ENCODE measurements at places on chromosomes 2 and 18.

GRCh38 chr2:180061546-180061945 lies 54.4 kb upstream of the CWC22 start:
- DNase-seq: no peak

- DNase-seq: peak; percentile 53
Observed at GRCh38 chr2:233867993-233868532, at the start of gene MSL3B. TSS of gene MSL3B (minus strand) at chr2:233868386.

DNA sequence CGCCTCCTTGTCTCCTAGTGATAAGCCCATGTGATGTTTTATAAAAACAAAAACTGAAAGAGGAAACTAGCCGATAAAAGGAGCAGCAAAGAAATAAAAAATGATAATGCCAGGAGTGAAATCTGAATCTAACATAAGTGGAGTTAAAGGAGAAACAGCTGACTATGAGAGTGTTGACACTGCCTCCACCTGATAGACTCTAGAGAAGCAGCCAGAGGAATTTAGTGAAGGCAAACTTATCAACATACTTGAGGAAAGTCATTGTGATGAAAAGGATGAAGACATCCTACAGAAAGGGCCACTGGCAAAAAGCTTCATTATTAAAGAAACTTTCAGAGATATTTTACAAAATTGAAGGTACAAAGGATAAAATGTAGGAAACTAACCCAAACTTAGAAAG lies 1.9 kb downstream of the M1AP start:
- no peak for DNase-seq

GRCh38 chr2:134778372-134778771 lies 59.6 kb upstream of the TMEM163 start:
- no peak for DNase-seq

- DNase-seq: no peak
Observed at GRCh38 chr2:29066997-29067605, 7.2 kb downstream of the PCARE start.

DNA sequence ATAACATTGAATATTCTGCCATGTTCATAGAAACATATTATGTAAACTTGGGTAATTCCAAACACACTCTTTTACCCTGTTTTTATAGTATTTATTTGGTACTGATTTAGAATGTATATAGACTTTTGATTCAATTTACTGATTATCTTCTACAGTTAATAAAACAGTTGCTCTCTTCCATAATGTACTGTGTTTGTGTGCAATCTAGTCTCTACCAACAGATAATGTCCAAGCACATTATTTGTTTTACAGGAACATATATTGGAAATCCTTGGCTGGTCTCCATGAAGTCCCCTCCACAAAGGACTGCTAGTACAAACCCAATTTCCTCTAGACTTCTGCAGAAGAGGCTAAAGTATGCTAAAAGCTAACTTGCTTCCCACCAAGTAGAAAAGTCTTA lies 386.6 kb downstream of the RND3 start:
- DNase-seq: no peak

GRCh38 chr18:61541673-61542072 lies 208.4 kb downstream of the CDH20 start:
- no peak for DNase-seq

GRCh38 chr2:17981936-17982335 lies 103.5 kb downstream of the KCNS3 start:
- no peak for DNase-seq

DNA sequence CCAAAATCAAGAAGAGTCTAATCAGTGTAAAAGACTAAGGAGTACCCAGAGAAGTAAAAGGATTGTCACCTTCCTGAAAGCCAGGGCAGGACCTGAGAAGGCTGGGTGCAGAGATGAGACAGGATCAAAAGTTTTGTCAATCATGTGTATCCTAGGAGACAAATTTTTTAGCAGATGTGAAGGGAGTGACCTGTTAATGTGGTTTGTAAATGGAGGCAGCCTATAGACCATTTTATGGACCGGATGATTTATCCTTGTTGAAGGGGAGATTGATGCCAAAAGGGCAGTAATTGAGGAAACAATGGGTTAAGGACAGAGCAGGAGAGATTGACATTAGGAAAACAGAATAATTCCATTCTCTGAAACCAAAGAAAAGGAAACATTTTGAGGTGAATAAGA lies 813 bp downstream of the NDC80 start:
- DNase-seq: no peak

- no peak for DNase-seq
Observed at GRCh38 chr18:23897733-23898132, 116.8 kb upstream of the TTC39C start.

GRCh38 chr2:237961637-237962036 lies 5.2 kb upstream of the UBE2F start:
- DNase-seq: no peak

- DNase-seq: no peak
Observed at GRCh38 chr2:195410074-195410671, 246.9 kb upstream of the SLC39A10 start.

DNA sequence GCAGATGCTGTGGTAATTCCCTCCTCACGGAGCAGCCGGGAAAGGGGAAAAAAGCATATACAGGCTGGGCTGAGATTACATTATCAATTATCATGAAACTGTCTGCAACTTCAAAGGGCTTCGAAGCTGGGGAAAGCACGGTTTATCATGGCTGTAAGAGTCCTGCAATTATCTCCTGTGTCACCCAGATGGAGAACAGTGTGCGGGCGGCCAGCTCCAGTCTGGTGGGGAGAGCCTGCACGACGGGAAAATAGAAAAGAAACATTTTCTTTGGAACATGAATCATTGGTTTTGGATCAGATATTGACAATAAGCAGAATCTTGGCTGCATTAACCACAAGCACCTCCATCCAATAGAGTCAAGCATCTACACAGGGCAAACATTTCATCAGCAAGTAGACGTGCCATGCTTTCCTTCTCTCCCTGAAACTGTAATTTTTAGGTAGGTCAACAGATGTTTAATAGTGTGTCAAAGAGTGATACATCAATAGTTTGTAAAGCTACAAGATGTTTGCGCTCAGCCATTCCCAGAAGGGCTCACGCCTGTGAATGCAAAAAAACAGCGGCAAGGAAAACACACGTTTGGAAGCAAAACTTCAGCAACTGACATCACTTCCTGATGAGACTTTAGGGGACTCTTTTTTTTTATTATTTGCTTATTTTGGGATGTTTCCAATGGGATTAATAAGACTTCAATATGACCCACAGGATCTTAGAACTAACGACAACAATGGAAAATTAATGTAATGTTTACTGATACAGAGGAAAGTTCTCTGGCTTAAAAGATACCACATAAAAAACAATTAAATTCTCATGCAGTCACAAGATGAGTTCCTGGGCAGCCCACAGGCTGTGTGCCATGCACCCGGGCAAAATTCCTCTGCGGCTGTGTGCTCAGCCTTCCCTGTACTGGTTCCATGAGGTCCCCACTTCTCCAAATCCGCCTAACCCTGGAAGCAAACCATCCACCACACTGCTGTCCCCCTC lies 111.0 kb upstream of the SALL3 start:
- no peak for DNase-seq

- no peak for DNase-seq
Observed at GRCh38 chr18:32287873-32288272, 98.0 kb downstream of the MEP1B start.

- DNase-seq: no peak
Observed at GRCh38 chr18:4405965-4406364, 49.1 kb downstream of the DLGAP1 start.

GRCh38 chr2:162607915-162608314 lies 230.7 kb downstream of the KCNH7 start:
- DNase-seq: no peak

- DNase-seq: no peak
Observed at GRCh38 chr2:99085421-99085820, 56.1 kb upstream of the C2orf15 start.

DNA sequence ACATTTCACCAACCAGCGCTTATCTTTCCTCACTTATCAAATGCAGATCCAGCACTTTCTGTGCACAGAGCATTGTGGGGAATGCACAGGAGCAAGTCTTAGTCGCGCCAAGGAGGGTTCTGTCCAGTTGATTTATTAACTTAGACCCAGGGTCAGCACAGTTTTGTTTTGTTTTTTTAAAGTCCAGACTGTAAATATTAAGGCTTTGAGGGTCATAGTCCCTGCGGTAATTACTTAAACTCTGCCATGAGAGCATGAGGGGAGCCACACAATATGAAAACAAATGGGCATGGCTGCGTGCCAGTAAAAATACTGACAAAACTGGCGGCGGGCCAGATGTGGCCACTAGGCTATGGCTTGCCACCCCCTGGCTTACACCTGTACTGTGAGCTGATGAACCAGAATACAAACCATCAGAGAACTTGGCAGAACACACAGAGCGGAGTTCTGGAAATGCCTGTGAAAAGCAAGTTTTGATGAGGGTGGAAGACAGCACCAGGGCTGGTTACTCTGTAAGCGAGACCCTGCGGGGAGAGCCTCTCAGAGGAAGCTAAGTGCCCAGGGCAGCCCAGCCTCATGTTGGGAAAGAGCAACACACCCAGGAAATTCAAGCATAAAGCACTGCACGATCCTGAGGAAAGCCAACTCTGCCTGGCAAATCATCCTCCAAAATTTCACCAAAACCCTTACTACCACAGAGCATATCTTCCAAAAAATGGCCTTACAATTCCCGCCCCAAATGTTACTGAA lies 43.6 kb downstream of the L3MBTL4 start:
- no peak for DNase-seq

DNA sequence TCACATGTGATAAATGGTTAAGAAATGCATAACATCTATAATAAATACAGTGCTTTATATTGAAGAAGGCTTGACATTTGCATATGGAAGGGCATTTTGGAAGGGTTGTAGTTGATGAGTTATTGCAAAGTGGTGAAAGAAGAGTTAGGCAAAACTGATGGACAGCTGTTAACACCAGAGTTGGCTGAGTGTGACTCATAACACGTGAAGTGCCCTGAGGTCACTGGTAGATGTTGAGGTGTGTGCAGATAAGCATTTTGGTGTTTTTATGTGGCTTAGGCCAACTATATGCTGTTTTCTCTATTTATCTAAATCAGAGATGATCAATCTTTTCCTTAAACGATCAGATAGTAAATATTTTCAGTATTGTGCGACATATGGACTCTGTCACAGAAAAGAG lies 154.3 kb upstream of the KCNH7 start:
- DNase-seq: no peak

DNA sequence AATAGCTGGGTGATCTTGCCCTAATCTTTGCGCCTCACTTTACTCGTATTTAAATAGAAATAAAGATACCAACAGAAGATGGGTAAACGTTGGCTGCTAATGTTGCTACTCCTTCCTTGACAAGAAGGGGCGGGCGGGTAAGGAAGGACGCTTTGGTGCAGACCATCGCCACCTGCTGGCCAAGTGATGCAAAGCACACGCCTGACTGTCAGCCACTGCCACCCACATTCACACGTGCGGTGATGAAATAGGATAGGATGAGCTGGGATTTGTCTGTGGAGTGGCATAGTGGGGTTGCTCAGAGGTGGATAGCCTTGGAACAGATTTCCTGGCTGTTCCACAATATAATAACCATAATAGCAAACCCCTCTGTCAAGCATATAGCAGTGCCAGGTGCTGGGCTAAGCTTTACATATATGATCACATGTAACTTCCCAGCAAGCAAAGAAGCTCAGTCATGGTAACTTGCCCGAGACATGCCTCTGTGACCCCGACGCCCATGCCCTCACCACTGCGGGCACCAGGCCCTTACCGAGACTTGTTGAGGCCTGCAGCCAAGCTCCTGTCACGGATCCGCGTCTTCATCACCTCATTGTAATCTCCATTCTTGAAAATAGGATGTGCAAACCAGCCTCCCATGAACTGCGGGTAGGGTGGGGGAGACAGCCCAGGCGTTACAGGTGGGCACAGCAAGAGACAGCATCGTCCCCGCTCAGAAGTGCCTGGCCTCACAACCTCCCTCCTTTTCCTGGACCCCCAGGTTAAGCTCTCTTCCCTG lies 39.3 kb downstream of the LCT start:
- DNase-seq: peak; percentile 68

DNA sequence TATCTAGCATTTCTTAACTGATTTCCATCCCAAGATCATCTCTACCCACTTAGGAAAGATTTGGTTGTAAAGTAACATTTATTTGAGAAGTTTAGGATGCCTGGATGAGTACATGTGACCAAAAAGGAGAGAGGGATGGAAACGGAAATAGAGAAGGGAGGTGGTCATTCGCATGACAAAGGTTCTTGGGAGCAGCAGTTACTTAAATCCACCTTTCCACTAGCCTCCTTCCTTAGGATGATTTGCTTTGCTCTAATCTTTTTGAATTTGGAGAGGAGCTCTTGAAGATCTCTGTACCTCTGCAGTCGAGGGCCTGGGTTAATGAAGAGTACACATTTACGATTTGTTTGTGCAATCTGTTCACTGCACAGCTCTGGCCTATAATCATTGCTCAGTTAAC lies 623.5 kb downstream of the EPHA4 start:
- no peak for DNase-seq
